ENCODE measurements at places on chromosomes 11 and 22.

GRCh38 chr22:49998718-49999062, 13.9 kb downstream of the IL17REL start:
- DNase-seq: no peak

DNA sequence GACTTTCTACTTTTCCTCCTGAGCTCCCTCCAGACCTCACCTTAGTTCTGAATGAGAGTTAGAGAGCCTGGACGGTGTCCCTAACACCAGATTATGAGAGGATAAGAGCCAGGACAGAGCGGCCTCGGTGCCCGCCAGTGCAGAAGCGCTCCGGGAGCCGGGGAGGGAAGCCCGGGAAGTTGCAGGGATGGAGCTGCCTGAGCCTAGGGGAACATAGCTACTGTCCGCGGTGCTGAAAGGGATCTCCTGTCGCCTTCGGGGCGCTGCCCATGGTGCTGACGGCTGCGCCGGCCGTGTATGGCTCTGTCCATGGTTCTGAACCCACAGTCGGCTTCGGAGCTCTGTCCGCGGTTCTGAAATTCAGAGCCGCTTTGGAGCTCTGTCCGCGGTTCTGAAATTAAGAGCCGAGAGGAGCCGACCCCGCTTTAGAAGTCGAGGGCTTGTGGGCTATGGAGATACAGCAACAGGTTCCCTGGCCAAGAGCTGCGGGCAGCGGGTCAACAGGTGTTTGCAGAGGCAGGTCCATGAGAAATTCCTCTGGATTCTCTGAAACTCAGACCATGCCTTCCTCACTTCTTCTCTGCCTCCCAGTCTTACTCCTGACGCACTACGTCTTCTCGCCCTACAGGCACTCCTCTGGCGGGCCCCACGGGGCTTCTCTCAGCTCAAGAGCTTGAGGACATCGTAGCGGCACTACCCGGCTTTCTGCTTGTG, 814 bp downstream of the NPAS4 start:
- DNase-seq: peak; percentile 75

DNA sequence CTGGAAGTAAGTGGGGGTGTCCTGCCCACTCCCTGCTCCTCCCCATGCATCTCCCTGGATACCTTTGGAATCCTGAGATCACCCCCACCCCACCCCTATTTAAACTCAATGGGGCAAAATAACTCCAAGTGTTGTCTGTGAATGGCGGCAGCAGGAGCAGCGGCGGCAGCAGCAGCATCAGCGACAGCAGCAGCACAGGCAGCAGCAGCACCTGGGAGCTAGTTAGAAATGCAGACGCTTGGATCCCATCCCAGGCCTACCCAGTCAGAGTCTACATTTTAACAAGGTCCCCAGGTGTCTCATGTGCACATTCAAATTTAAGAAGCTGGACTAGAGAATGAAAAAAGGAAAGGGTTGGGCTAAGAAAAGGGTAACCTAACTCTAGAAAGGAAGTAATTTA, 82.6 kb downstream of the SEZ6L start:
- no peak for DNase-seq

- no peak for DNase-seq
These were observed 4.1 kb downstream of the MMP20 start for GRCh38 chr11:102620818-102621561.

All from stimulated activated CD8-positive, alpha-beta memory T cell treated with anti-CD3 and anti-CD28 coated beads, Interleukin-4, amount 100 ng/mL, for 1 hour (primary cell).